ENCODE measurements at places on chromosomes 16 and 17. TPM values are rescaled to one million over a fixed set of nuclear protein-coding genes. Genes with fewer than 3 reads are reported as not detected.

- peak within 1 kb of the TSS; percentile 64 for H3K27ac ChIP-seq
- no peaks in the 10 kb centered on the region for H3K4me1 ChIP-seq
- H3K27me3 ChIP-seq = no peaks in the 10 kb centered on the region
- H3K4me3 ChIP-seq = no peak within 1 kb of the TSS
These were observed at the start of gene CHD9NB for GRCh38 chr16:53052519-53053501. Gene CHD9NB, minus strand, starts transcription at chr16:53052897. Its CDS starts 8,739 bp downstream, at chr16:53044158.

CPHXL2 gene
- total RNA-seq = not detected

DNA sequence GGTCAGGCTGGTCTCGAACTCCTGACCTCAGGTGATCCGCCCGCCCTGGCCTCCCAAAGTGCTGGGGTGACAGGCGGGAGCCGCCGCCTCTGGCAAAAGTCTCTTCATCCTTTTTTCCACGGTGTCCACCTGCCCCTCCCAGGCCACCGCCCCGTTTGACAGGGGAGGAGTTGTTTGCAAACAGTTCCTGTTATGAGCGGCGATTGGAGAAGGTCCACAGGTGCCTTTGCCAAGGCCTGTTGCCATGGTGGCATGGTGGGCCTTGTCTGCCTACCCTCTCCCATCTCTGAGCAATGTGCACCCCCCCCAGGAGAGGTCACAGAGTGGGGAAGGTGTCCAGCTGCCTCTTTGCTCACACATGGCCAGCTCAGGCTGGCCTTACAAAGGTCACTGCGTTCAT is 16.0 kb upstream of the RAP1GAP2 start:
- no peak overlapping the region for H3K27ac ChIP-seq
- no peak for DNase-seq
- peaks cover 4% of the 10 kb centered on the region for H3K4me1 ChIP-seq
- peaks cover 7% of the 10 kb centered on the region for H3K27me3 ChIP-seq

DNA sequence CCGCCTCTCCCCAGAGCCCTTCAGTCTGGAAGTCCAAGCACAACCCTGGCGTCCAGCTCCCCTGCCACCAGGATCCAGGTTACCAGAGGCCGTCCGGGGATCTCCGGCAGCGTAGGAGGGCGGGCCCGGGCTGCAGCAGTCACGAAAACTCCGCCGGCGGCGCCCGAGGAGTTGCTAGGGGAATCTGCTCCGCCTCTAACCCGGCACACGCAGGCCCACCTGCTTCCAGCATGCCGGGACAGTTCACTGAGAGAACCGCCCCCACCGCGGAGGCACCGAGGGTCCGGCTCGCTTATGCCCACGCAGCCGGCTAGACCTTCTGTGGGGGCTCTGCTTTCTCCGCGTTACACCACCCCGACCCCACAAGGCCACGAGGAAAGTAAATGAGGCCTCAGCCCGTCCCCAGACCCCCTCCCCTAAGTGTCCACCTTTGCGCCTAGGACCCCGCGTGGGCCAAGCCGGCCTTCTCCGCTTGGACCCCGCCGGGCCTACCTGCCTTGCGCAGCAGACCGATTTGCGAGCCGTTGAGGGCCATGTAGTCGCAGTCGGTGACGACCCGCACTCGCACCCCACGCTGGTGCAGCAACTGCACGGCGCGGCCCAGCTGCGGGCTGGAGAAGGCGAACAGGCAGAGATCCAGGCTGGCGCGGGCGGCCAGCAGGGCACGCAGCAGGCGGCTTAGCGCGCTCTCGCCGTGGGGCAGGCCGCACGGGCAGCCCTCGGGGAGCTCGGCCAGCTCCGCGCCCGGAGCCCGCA is 587 bp downstream of the PLD6 start:
- H3K4me1 ChIP-seq = peaks cover 14% of the 10 kb centered on the region
- H3K4me3 ChIP-seq = peak overlapping the region; percentile 39
- no peaks in the 10 kb centered on the region for H3K27me3 ChIP-seq
- peak; percentile 83 for DNase-seq
- peak overlapping the region; percentile 84 for H3K27ac ChIP-seq

GRCh38 chr16:27389272-27389961 is 12.6 kb upstream of the IL21R start:
- no peaks in the 10 kb centered on the region for H3K36me3 ChIP-seq
- no peaks in the 10 kb centered on the region for H3K27me3 ChIP-seq
- H3K4me1 ChIP-seq = no peaks in the 10 kb centered on the region

Data from right lobe of liver (tissue), 6 donors.